ENCODE measurements at places on chromosomes 3 and 15. TPM values are rescaled to one million over a fixed set of nuclear protein-coding genes. Genes with fewer than 3 reads are reported as not detected.
A peak's percentile ranks its signal among the peaks of the same experiment; 100 is the strongest.

GRCh38 chr15:35286721-35287120 is 201.6 kb upstream of the NANOGP8 start:
- DNase-seq: no peak

- DNase-seq: no peak
These were observed 25.6 kb downstream of the CPNE4 start for GRCh38 chr3:132009241-132009640.

GRCh38 chr3:170037463-170038433 is at the start of gene GPR160:
Gene GPR160 (plus strand): TSS chr3:170037995. CDS start chr3:170083973, 45,978 bp downstream.
- DNase-seq: no peak

- no peak for DNase-seq
These were observed 74.0 kb upstream of the CTNNB1 start for GRCh38 chr3:41125258-41125657.

MRPL46 gene
- 3.9 TPM for total RNA-seq

GRCh38 chr3:74137790-74138189 is 476.7 kb downstream of the CNTN3 start:
- DNase-seq: no peak

MORC1 gene
- not detected for total RNA-seq

DNA sequence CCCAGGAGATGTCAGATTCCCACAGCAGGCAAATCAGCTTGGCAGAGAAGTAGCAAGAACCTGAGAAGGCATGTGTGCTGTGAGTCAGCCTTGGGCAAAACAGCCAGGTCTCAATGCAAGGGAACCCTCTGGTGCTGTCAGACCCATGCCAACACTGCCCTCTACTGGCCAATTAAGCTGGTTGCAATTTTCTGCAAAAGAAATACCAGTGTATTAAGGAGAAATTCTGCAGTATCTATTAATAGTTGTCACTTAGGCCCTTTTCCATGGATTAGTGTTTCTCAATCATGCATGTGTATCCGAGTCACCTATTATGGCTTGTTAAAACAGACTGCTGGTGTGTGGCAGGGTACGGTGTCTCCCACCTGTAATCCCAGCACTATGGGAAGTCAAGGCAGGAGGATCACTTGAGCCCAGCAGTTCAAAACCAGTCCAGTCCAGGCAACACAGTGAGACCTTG is 26.2 kb downstream of the MAP4 start:
- DNase-seq: peak; percentile 58

LINS1 gene
- total RNA-seq: 5.4 TPM

TAGLN3 gene
- total RNA-seq: not detected

LIPH gene
- total RNA-seq: 4.5 TPM

DNA sequence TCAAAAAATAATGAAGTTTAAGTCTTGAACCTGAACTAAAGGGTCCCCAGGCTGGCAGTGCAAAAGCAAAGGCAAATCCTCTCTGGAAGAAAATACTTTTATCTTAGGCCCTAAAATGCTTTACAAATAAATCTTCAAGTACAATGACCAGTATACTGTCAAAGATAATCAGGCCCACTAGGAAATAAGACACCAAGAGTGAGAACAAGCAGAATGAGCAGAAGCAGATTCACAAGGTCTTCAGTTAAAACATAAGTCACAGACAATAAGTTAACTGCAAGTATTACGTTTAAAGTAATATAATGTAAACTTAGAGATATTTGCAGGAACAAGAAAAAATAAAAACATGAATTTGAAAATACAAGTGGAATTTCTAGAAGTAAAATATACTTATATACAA is 42.2 kb upstream of the IGSF10 start:
- no peak for DNase-seq
